ENCODE measurements at places on chromosomes 4 and X. TPM values are rescaled to one million over a fixed set of nuclear protein-coding genes. Genes with fewer than 3 reads are reported as not detected.
A peak's percentile ranks its signal among the peaks of the same experiment; 100 is the strongest.

DNA sequence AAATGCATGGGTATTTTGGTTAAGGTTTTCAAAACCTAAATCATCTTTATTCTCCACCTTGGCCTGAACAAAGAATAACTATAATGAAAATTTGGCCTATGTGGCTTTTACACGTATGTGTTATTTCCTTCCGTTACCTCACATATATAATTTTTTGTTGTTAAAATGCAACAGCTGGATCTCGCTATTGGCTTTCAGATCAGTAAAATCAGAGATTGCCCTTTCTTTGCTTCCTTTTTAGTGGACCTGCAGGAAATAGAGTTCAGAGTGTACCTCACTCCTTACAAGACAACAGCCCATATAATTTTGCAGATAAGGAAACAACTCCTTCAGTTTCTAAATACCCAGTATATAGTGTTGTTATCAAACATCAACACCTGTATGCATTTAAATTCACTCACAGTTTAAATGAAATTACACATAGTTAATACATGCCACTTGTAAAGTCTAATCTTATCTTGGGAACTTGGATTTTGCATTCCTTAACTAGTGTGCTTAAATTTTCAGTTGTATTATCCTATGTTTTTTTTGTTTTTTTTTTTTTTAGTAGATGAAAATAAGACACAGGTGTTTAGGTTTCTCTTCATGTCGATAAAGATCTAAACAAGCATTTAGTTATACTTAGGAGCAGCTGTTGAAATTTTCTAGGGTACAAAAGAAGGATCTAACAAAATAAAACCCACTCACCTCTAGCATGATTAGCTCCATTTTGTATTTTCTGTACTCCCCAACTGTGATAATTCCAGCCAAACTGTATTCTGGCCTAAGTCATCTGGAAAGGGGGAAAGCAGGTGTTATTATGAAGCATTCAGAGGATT lies 96.2 kb upstream of the SPRY1 start:
- DNase-seq: no peak

- peak; percentile 58 for DNase-seq
Measured at GRCh38 chr4:13881892-13882291, 254.4 kb upstream of the BOD1L1 start.

DNA sequence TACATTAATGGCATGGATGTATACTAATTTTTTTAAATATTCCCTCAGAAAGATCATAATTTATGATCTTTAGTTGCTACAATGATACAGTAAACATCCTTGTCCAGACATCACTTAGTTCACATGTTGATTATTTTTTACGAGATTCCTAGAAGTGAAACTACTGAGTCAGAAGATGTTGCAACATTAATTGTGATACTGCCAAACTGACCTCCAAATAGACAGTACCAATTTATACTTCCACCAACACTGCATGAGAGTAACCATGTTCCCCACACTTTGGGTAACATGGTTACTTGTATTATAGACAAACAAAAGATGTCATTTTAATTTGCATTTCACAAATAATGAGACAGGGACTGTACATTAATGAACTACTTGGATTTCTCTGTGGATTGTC lies 19.6 kb downstream of the RCHY1 start:
- DNase-seq: peak; percentile 84

GRCh38 chr4:122423246-122423645 lies 33.3 kb downstream of the IL2 start:
- DNase-seq: peak; percentile 22

GRCh38 chrX:33086886-33087285 lies 124.5 kb downstream of the DMD start:
- no peak for DNase-seq

- DNase-seq: no peak
Measured at GRCh38 chr4:90498175-90498574, 371.0 kb downstream of the CCSER1 start.

SASH3 gene
- total RNA-seq: not detected

PTTG2 gene
- total RNA-seq: not detected

GRCh38 chrX:123859409-123859845 lies 426 bp upstream of the XIAP start:
- DNase-seq: no peak

DNA sequence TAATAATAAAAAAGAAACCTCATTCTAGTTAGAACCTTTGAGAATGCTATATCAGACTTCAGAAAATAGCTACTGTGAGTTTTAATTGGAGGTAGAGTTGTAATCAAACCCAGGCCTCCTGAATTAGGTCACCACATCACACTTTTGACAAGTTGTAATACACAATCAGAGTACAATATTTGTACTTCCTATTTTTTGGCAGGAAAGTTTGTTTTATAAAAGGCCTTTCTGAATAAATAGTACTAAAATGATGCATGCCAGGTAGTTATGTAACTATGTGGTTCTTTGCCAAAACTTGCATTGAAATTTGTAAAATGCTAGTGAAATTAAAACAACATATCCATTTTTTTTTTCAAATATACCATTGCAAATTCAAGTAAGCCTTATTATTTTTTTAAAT lies 26.8 kb downstream of the ADH7 start:
- DNase-seq: peak; percentile 73

ADAD1 gene
- not detected for total RNA-seq

DNA sequence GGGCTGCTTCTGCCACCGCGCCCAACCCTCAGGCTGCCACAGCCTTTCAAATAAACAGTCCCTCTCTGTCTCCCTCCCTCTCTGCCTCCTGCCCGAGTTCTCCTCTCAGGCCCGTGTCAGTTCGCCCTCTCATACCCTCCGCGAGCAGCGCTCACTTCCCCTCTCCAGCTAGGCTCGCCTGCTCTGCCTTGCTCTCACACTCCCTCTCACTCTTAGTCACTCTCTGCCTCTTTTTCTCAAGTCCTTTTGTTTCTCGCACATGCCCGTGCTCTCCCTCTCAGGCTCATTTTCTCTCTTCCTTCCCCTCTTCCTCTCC lies 3.2 kb downstream of the EFNB1 start:
- DNase-seq: peak; percentile 75

TBC1D9 gene
- 12.8 TPM for total RNA-seq

ATP1B4 gene
- not detected for total RNA-seq

GRCh38 chr4:1164040-1164439 lies 8.3 kb downstream of the SPON2 start:
- DNase-seq: no peak
